Osteoblast (primary cell): ENCODE measurements at places on chromosomes 13 and 19.

DNA sequence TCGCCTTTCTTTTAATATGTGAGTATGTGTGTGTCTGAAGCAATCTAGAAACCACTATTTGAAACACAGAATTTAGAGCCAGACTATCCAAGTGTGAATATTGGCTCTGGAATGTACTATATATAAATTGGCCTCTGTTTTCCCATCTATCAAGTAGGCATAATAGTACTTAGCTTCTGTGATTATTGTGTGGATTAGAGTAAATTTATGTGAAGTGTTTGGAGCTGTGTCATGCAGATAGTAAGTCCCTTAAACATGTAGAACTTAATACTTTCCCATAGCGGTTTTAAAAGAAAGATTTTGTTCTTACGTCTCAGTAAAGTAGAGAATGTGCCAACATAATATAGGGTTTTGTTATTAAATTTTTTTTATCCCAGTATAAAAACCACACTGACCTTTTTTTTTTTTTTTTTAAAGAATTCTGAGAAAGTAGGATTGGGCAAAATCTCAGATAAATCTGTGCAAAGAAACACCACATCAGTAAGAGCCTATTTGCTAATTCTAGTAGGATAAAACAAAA, 432.3 kb downstream of the RFC3 start:
- no peak for DNase-seq

DNA sequence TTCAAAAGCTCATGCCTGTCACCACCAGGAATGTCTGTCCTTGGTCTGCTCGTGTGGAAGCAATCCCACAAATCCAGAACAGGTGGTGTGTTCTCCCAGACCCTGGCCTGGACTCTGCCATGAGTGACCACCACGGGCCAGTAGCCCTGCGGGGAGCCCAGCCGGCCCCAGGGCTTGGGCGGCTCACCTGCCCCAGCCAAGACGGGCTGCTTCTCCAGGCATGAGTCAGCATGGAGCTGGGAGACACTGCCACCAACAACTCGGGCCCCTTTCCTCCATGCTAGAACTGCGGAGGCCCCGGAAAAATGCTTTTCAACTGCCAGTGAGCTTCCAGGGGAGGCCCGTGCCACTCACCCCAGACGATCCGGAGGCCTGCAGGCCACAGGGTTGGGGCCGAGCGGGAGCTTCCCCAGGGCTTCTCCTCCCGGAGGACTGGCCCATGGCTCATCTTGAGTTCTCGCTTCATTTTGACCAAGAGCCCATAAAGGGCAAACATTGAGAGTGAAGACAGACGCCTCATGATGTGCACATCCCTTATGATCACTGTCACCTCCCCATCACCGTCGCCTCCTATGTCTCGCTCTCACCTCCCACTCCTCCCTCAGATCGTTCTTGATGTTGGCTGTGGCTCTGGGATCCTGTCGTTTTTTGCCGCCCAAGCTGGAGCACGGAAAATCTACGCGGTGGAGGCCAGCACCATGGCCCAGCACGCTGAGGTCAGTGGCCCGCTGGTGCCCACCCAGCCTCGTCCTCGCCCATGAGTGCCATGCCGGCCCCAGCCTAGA, 16.7 kb downstream of the YIPF2 start:
- peak; percentile 44 for DNase-seq

GRCh38 chr13:30570691-30571090, 47.0 kb upstream of the USPL1 start:
- DNase-seq: no peak

DNA sequence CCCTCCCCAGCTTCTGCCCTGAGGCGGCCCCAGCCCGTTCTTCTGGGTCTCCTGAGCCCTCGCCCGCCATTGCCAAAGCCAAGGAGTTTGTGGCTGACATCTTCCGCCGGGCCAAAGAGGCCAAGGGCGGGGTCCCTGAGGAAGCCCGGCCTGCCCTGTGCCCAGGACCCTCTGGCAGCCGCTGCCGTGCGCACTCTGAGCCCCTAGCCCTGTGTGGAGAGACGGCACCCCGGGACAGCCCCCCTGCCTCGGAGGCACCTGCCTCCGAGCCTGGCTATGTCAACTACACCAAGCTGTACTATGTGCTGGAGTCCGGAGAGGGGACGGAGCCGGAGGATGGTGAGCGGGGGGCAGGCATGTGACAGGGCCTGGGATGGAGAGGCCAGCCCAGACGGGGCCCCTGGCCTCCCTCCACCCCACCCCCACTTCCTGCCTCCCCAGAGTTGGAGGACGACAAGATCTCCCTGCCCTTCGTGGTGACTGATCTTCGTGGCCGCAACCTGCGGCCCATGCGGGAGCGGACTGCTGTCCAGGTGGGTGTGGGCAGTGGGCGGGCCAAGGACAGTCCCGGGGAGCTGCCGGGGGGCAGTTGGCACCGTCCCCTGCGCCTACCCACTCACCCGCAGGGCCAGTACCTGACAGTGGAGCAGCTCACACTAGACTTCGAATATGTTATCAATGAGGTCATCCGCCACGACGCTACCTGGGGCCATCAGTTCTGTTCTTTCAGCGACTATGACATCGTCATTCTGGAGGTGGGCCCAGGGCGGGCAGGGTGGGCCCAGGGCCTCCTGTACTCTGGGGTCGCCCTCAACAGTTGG, 7.0 kb downstream of the DCAF15 start:
- DNase-seq: peak; percentile 76

DNA sequence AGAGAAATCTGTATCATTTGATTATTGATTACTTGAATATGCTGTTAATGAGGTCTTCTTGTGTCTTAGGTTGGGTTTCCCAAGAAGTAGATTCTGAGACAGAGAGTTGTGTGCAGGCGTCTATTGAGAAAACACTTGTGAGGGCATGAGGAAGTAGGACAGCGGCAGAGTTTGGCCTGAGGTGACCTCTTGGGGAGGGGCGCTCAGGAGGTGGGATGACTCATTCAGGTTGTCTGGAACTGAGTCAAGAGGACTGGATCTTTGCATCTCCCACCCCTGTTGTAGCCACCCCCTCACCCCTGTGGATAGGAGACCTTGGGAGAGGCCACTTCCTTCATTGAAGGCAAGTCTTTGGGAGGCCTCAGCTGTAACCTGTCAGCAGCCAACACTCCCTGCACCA, 35.2 kb upstream of the WDFY2 start:
- no peak for DNase-seq

- no peak for DNase-seq
Measured at GRCh38 chr13:44169018-44169911, 204.4 kb upstream of the SERP2 start.
